ENCODE measurements at places on chromosomes 13 and 19.

- no peak for DNase-seq
Measured at GRCh38 chr13:39496506-39496905, 106.5 kb downstream of the LHFPL6 start.

DNA sequence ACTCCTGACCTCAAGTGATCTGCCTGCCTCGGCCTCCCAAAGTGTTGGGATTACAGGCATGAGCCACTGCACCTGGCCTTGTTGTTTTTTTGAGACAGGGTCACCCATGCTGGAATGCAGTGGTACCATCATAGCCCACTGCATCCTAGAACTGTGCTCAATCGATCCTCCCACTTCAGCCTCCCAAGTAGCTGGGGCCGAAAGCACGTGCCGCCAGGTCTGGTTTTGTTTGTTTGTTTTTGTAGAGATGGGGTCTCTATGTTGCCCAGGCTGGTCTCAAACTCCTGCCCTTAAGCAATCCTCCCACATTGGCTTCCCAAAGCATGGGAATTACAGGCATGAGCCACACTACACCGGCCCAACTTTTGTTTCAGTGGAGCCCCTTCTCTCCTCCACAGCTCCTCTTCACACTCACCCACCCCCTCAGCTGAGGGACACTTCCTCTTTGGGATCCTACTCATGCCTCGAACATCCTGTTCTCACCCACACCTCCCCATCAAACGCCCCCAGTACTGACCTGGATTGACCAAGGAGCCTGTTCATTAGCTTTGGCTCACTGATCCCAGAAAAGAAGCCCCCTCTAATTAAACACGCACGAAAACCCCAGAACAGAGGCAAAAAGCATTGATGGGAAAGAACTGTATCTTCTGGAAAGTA, 12.8 kb upstream of the CERS4 start:
- peak; percentile 50 for DNase-seq

GRCh38 chr13:46085737-46086136, 19.1 kb downstream of the CPB2 start:
- DNase-seq: no peak

DNA sequence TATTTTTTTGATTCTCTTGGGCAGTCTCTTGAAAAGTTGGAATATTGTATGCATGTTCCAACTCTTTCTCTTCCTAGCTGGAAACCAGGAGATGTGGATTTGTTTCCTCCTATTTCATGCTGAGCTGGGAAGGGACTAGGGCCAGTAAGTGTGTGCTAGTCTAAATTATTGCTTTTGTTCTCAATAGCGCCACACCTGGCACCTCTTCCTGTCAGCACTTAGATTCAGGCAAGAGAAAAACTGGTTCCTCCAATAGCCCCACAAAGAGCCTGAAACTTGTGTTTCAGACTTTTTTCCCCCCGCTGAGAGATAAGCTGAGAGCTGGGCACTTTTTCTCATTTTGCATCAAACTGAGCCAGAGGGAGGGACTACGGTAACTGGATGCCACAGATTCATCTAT, 353.4 kb downstream of the OLFM4 start:
- DNase-seq: no peak

DNA sequence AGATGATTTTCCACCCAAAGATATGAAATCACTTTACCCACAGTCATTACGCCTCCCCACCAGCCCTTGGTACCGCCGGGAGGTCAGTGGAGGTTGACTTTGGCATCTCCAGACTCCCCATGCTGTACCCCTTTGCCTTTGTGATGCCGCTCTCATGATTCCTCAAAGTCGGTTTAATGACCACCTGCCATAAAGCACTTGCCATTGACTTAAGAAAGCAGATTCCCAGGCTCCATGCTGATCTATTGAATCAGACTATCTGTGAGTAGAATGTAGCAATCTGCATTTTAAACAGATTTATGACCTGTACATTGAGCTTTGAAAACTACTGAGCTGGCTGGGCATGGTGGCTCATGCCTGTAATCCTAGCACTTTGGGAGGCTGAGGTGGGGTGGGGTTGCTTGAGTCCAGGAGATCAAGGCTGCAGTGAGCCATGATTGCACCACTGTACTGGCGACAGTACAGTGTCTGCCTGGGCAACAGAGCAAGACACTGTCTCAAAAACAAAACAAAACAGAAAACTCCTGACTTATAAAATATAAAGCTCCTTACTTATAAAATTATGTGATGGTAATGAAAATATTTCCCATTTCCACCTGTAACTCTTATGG, 235.2 kb downstream of the KLF5 start:
- no peak for DNase-seq

- DNase-seq: no peak
Measured at GRCh38 chr19:35843676-35844481, 8.4 kb downstream of the NPHS1 start.

DNA sequence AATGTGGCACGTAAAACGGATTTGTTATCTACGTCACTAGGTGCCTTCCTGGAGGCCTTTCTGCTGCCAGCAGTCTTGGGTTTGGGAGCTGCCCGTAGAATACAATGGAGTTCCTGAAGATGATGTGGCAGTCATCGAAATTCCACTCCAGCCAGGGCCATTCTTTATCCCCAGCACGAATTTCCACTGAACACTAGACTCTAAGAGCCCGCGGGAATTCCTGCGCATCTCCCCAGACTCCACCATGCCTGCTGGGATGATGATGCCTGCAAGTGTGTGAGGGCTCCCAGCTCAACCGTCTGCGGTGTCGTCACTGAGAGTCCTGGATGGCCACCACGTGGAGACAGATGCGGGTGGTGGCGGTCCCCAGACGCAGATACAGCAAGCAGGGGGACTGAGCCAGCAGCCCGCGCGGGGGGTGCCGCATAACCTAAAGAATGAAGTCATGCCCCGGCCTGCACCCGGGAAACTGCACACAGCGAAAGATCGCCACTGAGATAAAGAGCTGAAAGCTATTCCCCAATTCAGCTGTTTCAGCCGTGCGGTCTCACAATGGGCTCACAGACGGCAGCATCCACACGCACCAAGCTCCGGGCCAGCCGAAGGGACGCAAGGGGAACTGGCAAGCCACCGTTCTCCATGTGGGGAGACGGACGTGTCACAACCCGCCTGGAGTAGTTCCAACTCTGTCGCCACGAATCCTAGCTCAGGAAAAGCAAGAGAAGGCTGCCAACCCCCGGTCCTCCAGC, 41.1 kb downstream of the COL4A1 start:
- no peak for DNase-seq

DNA sequence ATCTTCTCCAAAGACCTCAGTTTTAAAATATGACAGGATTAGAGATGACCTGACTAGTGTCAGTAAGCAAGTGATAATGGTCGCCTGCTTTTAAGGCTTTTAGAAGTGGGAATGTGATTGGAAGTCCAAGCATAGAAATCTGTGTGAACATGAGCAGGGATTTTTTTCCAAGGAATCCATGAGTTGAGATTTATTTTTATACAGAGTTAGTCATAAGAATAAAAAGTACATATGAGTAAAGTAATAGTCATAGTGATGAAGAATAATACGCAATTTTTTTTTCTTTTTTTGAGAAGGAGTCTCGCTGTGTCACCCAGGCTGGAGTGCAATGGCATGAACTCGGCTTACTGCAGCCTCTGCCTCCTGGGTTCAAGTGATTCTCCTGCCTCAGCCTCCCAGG, 1.6 kb downstream of the ZNF546 start:
- DNase-seq: no peak

GRCh38 chr13:71877256-71877653, 10.3 kb upstream of the DACH1 start:
- DNase-seq: no peak

- DNase-seq: no peak
Measured at GRCh38 chr13:110425444-110425780, 118.3 kb downstream of the COL4A2 start.

- DNase-seq: peak; percentile 29
Measured at GRCh38 chr19:43700395-43701000, 15.4 kb upstream of the IRGC start.

DNA sequence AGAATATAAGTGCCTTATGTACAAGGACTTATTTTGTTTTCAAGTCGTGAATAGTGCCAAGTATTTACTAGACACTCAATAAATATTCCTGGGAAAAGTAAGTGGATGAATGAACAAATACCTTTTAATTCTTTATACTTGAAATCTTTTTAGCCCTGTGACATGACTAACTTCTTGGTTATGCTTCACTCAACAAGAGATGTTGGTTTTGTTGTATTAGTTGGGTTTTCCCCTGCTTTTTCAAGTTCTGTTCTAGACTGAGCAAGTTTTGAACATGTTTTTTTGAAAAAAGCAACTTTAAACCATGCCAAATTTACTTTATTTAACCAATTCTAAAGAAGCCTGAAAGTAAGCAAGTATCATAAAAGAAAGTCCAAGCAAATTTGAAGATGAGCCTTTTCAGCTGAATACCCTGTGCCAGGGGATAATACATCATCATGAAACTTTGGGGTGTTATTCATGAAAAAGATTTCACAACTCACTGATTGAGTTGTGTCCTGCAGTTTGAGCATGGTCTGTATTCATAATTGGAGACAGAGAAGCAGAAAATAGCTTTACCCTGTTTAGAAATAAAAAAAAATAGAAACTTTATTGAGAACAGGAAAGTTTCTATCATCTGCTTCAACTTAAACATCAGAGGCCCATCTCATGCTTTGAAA, 11.1 kb downstream of the LMO7 start:
- DNase-seq: no peak

DNA sequence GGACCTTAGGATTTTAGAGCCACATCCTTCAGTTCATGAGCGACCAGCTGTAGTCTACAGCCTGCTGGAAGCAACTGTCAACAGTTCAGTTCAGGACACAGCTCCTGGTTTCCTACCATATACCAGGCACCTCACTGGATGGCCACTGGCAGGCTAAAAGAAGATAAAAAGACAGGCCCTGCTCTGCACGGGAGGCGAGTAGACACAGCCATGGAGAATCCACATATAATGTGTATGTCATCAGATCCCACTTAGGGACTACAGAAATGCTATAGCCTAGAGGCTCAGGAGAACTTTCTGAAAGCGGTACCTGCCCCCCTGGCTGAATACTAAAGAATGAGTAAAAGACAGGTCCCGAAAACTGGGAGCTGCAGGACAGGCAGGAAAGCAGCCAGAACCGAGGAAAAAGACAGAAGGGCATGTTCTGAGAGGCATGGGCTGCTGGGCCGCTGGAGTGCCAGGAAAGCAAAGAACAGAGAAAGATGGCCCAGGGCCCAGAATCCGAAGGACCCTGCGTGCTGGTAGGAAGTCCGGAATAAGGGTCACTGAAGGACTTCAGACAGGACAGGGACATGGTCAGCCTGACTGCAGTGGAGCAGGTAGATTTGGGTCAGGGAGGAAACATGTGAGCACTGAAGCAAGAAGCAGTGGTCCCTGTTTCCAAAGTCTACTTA, 23.5 kb downstream of the DZIP1 start:
- DNase-seq: no peak

DNA sequence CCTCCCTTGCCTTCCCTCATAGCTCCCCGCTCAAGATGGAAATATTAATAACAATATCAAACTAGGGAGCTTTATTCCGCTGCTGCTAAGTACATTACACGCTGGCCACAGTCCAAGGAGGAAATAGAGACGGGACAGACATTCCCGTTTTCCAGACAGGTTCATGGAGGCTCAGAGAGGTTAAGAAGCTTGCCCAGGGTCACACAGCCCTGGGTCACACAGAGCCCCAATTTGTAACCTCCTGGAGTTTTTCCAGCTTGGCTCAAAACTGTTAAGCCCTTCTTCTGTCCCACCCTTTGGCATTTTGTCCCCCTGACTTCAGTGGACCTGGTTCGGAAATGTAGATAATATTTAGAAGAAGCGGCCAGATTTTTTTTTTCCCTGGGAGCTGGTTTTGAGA, 2.0 kb downstream of the BICRA start:
- no peak for DNase-seq

DNA sequence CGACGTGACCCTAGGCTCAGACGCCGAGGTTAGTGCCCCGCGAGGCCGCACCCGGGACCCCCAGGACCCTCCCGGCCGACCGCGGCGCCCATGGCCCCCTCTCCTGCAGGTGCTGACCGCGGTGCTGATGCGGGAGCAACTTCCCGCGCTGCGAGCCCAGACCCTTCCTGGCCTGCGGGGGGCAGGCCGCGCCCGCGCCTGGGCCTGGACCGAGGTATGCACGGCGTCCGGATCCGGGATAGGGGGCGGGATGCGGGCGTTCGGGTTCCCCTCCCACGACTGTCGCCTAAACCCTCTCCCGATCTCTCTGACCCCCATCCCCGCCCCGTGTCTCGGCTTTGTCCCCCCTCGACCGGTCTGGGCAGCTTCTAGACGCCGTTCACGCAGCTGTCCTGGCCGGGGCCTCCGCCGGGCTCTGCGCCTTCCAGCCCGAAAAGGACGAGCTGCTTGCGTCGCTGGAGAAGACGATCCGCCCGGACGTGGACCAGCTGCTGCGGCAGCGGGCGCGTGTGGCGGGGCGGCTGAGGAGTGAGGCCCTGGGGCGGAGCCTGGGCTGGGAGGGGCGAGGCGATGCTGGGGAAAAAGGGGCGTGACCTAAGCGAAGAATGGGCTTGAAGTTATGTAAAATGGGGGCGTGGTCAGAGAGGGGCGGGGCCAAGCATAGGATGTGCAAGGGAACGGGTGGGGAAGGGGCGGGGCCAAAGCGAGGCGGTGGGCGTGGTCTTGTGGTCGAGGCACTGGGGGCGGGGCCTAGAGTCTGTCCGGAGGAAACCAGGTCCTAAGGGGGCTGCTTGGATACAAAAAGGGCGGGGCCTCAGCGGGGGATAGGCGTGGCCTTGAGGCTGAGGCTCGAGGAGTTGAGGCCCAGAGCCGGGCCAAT, 16.0 kb upstream of the COLGALT1 start:
- DNase-seq: peak; percentile 96

GRCh38 chr19:33273065-33273736, 29.1 kb downstream of the CEBPA start:
- no peak for DNase-seq

DNA sequence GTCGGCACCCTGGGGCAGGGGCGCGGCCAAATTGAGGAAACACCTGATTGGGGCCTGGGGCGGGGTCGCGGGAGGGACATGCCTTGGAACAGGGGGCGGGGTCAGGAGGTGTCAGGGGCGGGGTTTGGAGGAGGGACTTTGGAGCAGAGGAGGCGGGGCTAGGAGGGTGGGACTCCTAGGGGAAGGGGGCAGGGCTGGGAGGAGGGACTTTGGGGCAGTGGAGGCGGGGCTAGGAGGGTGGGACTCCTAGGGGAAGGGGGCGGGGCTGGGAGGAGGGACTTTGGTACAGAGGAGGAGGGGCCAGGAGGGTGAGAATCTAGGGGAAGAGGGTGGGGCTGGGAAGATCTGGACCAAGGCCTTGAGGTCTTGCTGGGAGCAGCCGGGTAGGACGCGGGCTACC, 21.9 kb downstream of the GRIN2D start:
- DNase-seq: peak; percentile 45

DNA sequence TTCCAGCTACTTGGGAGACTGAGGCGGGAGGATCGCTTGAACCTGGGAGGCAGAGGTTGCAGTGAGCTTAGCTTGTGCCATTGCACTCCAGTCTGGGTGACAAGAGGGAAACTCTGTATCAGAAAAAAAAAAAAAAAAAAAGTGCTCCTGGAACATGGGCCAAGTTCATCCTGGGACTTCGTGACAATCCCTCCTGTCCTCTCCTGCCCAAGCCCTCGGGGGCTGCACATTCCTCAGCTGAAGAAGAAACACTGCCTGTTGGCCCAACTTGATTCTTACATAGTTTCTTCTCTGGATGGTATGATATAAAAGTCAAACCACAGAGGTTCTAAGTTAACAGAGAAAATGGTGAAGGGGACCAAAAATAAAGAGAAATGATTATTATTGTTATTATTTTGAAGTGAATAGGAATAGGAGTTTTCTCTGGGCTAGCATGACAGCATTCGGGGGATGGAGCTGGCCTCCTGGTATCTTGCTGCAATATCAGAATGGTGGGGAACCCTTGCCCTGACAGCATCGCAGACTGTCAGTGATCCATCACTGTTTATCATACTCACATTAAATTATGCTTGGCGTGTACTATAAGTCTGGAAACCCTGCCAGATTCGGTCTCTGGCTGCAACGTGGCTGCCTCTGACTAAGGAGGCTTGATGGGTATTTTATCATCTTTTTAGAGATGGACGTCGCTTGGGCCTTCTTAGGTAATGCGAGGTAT, 113.7 kb upstream of the OXGR1 start:
- DNase-seq: no peak
